ENCODE measurements at places on chromosomes 3 and 15. TPM values are rescaled to one million over a fixed set of nuclear protein-coding genes. Genes with fewer than 3 reads are reported as not detected.

BOC gene
- total RNA-seq, result 3.9 TPM

SLC35G2 gene
- 8.5 TPM for total RNA-seq

KAT2B gene
- total RNA-seq, result 7.7 TPM

GOLGA6L7 gene
- not detected for total RNA-seq

RTP4 gene
- total RNA-seq, result 2.1 TPM

ACKR4 gene
- 1.8 TPM for total RNA-seq

CNTN6 gene
- total RNA-seq, result not detected

KLHL40 gene
- not detected for total RNA-seq

SHC4 gene
- total RNA-seq, result 1.5 TPM

TRPM1 gene
- total RNA-seq, result not detected

GOLGA6B gene
- total RNA-seq, result not detected
